ENCODE measurements at places on chromosomes 2 and 18. TPM values are rescaled to one million over a fixed set of nuclear protein-coding genes. Genes with fewer than 3 reads are reported as not detected.

GRCh38 chr2:144922519-144922918 is 402.6 kb upstream of the ZEB2 start:
- DNase-seq = no peak
- no peak overlapping the region for H3K4me3 ChIP-seq
- no peak overlapping the region for H3K27ac ChIP-seq
- H3K4me1 ChIP-seq = no peaks in the 10 kb centered on the region

- peaks cover 41% of the 10 kb centered on the region for H3K27me3 ChIP-seq
- H3K27ac ChIP-seq = no peak overlapping the region
- no peaks in the 10 kb centered on the region for H3K4me1 ChIP-seq
- no peaks in the 10 kb centered on the region for H3K36me3 ChIP-seq
- peak; percentile 81 for DNase-seq
- H3K4me3 ChIP-seq = no peak overlapping the region
Observed at GRCh38 chr18:79597831-79598632, 81.6 kb upstream of the CTDP1 start.

The ARHGAP28 gene
- 17.9 TPM for total RNA-seq

DNA sequence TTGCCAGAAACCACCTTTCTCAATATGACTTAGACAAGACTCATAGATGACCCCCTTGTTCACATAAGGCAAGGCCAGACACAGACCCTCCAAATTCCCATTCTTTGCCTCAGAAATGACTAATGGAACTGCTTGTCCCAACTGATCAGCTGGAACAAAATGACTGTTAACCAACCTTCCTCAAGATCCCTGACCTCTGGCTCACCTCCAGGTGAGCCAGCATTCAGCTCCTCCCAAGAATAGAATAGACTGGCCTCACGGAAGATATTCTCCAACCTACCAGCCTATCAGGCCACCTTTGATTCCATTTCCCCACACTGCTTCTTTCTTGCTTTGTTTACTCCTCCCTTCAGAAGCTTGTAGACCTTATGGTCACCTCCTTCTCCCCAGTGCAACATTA is 195.7 kb upstream of the VWC2L start:
- no peak overlapping the region for H3K27ac ChIP-seq
- no peaks in the 10 kb centered on the region for H3K27me3 ChIP-seq
- no peak for DNase-seq
- H3K4me1 ChIP-seq = no peaks in the 10 kb centered on the region
- no peak overlapping the region for H3K4me3 ChIP-seq

GRCh38 chr2:21646345-21646744 is 522.6 kb downstream of the TDRD15 start:
- peaks cover 2% of the 10 kb centered on the region for H3K27me3 ChIP-seq
- H3K36me3 ChIP-seq = no peaks in the 10 kb centered on the region
- no peak for DNase-seq
- H3K4me3 ChIP-seq = no peak overlapping the region
- H3K27ac ChIP-seq = no peak overlapping the region

The TAF4B gene
- 2.2 TPM for total RNA-seq

GRCh38 chr2:219181531-219181930 is 3.5 kb downstream of the RETREG2 start:
- H3K36me3 ChIP-seq = peaks cover 31% of the 10 kb centered on the region
- H3K27ac ChIP-seq = no peak overlapping the region
- H3K4me1 ChIP-seq = peaks cover 19% of the 10 kb centered on the region

The SERTAD2 gene
- 20.5 TPM for total RNA-seq

The TRIM43 gene
- total RNA-seq = not detected

DNA sequence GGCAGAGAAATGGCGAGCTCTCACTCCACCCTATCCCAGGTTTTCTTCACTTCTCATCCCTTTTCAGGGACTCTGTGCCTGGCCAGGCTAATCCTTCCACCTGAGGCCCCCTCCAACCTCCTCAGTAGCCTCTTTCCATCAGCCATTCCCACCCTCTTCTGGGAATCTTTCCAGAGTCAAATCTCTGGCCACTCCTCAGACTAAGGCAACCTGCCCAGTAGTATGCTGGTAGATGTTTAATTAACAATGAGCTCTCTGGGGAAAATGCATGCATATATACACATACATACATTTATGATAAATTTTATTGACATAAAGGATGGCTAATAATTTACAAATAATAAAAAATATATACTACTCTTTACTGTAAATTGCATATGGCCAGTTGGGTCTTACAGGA is 11.4 kb upstream of the ASPRV1 start:
- no peak overlapping the region for H3K4me3 ChIP-seq
- H3K27me3 ChIP-seq = peaks cover 11% of the 10 kb centered on the region
- no peak overlapping the region for H3K27ac ChIP-seq

DNA sequence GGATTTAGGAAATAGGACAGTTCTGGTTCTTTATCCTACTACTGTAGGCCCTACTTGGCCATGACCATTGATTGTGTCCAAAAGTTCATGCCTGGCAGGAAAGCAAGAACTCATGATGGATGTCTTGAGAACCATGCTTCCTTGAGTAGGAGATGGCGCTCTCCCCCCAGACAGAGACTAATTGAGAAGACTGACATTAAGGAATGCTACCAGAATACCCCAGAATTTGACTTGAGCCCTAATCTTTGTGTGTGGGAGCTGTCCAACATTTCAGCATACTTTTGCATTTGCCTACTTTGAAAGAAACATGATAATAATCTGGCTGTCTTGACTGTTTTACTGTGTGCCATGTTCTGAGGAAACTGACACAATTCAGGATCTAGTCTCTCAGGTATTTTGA is 23.3 kb downstream of the MAPRE3 start:
- no peak overlapping the region for H3K27ac ChIP-seq
- no peak overlapping the region for H3K4me3 ChIP-seq
- no peak for DNase-seq
- peaks cover 14% of the 10 kb centered on the region for H3K4me1 ChIP-seq
- H3K36me3 ChIP-seq = peaks cover 3% of the 10 kb centered on the region
- no peaks in the 10 kb centered on the region for H3K27me3 ChIP-seq

The ACTG2 gene
- 173 TPM for total RNA-seq

GRCh38 chr2:23618265-23618664 is 233.3 kb downstream of the KLHL29 start:
- H3K4me3 ChIP-seq = no peak overlapping the region
- DNase-seq = peak; percentile 33
- H3K27me3 ChIP-seq = no peaks in the 10 kb centered on the region
- peaks cover 49% of the 10 kb centered on the region for H3K4me1 ChIP-seq
- no peak overlapping the region for H3K27ac ChIP-seq

DNA sequence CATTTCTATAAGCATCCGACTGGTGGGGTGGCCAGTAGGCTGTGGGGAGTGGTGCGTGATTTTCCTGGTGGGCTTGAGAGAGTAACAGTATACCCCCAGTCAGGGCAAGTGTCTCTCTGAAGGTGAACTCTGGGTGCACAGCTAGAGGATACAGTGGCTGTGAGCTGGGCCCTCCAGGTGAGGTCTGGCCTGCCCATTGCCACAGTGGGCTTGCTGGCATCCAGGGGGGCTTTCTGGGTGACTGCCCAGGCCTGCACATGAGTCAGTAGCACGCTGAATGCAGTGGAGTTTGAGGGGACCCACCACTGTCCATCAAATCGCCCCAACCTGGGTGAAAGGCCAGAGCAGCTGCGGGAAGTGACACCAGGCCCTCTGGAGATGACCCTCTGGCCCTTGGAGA is 4.5 kb downstream of the STEAP3 start:
- DNase-seq = no peak
- no peaks in the 10 kb centered on the region for H3K36me3 ChIP-seq
- peaks cover 54% of the 10 kb centered on the region for H3K4me1 ChIP-seq
- H3K27me3 ChIP-seq = no peaks in the 10 kb centered on the region
- no peak overlapping the region for H3K4me3 ChIP-seq
- no peak overlapping the region for H3K27ac ChIP-seq

DNA sequence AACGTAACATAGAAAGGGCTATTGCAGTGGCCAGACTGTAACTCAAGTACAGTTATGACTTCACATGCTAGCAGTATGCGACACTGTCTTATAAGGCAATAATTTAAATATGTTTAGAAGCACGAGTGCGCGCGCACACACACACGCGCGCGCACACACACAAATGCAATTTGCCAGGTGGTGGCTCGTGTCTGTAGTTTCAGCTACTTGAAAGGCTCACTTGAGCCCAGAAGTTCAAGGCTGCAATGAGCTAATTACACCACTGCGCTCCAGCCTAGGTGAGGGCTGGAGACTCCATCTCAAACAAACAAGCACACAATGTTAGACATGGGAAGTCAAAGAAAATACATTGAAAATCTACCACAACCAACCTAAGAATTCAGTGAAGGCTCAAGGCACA is 103.7 kb downstream of the USP34 start:
- H3K4me3 ChIP-seq = no peak overlapping the region
- no peaks in the 10 kb centered on the region for H3K27me3 ChIP-seq
- H3K4me1 ChIP-seq = peaks cover 22% of the 10 kb centered on the region
- DNase-seq = no peak
- H3K36me3 ChIP-seq = peaks cover 20% of the 10 kb centered on the region
- H3K27ac ChIP-seq = no peak overlapping the region

- H3K36me3 ChIP-seq = no peaks in the 10 kb centered on the region
- no peak overlapping the region for H3K4me3 ChIP-seq
- no peak for DNase-seq
- H3K27me3 ChIP-seq = no peaks in the 10 kb centered on the region
- no peak overlapping the region for H3K27ac ChIP-seq
- no peaks in the 10 kb centered on the region for H3K4me1 ChIP-seq
Observed at GRCh38 chr18:52415131-52415530, 75.1 kb downstream of the DCC start.

The MAP4K4 gene
- 122 TPM for total RNA-seq

DNA sequence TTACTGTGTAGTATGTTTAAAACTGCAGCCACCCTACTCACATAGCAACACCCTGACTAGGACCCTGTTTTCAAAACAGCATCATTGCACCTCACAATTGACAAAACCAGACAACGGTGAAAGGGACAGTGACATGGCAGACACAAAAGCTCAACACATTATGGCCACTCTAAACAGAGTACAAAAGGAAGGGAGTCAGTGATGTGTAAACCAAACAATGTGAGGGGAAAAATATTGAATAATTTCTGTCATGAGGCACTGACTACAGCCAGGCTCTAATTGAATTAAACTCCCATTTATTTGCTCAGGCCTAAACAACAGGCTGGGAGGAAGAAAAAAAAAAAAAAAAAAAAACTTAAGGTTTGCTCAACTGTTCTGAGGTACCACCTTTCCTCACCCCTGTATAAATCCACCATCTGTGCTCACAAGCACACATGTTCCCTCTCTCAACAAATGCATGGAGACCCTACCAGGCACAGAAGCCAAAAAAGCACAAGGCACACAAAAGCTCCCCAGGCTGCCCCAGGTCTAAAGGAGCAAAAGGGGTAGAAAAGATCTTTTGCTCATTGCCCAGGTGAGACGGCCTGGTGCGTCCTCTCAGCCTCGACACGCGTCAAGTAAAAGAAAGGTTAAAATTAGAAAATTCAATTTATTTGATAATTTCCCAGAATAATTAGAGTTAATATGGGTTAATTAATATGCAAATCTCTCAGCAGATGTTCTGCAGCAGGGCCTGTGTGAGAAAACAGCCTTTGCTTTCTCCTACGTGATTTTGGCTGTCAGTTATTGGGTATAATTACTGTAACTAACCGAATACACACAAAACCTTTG is 80.9 kb downstream of the ZEB2 start:
- H3K27me3 ChIP-seq = no peaks in the 10 kb centered on the region
- peaks cover 49% of the 10 kb centered on the region for H3K4me1 ChIP-seq
- DNase-seq = no peak
- no peak overlapping the region for H3K4me3 ChIP-seq
- peaks cover 4% of the 10 kb centered on the region for H3K36me3 ChIP-seq
- no peak overlapping the region for H3K27ac ChIP-seq

DNA sequence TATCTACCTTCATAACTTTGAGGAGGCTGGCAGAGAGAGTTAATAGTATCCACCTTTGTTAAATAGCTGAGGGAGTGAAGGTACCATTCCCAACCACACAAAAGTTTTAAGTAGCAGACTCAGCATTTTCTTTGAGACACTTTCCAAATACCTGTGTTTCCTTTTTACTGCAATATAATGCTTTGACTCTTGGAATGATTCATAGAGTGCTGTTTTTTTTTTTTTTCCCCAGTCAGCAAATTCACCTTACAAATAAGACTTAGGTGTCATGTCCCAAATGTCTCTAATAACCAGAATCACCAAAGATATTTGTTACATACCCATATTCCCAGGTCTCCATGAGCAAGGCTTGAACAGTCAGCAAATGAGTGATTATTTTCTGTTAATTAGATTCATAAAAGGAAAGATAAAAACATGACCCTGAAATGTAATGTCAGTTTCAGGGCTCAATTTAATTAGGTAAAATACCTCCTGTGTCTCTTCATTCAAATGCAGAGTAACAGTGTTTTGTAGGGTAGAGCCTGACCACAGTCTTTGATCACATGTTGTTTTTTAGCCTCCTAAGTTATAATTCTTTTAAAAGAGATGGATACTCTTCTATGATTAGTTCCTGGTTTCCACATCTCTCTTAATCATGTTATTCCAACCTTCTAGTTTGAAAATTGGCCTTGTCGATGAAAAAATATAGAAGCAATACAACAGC is 39.9 kb downstream of the SLC5A7 start:
- no peak overlapping the region for H3K27ac ChIP-seq
- no peaks in the 10 kb centered on the region for H3K4me1 ChIP-seq
- DNase-seq = no peak
- no peak overlapping the region for H3K4me3 ChIP-seq
- H3K36me3 ChIP-seq = no peaks in the 10 kb centered on the region

DNA sequence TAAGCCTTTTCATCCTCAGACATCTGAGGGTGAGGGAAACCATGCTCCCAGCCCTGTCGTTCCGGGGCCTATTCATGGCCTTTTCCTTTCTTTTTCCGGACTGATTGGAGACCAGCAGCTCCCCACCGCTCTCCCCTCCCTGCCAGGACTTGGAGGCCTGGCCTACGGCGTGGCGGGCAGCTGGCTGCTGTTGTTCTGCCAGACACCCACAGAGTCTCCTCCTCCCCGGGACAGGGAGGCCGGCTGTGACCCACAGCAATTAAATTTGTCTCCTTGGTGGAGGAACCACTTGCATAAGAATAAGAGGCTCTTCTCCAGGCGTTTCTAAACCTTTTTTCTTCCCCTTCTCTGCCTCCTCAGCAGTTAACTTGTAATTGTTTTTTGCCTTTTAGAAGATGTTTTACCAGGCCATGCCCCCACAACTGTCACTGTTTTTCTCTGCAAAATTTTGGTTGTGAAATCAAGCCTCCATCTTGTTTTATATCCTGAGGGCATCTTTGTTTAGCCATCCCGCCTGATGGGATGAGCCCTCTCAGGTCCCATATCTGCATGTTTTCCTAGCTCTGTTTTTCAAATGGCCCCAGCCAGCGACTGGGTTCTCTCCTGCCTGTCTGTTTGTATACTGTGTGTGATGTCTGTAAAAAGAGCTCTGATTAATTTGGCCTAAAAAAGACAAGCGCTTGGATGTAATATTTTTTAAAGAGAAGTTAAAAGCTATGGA is 1060.0 kb upstream of the DDX18 start:
- H3K36me3 ChIP-seq = no peaks in the 10 kb centered on the region
- no peak overlapping the region for H3K4me3 ChIP-seq
- DNase-seq = no peak
- H3K27ac ChIP-seq = no peak overlapping the region
- H3K27me3 ChIP-seq = peaks cover 3% of the 10 kb centered on the region
- peaks cover 4% of the 10 kb centered on the region for H3K4me1 ChIP-seq

The XRCC5 gene
- total RNA-seq = 236 TPM

GRCh38 chr2:181273986-181274385 is 183.2 kb upstream of the ITGA4 start:
- no peaks in the 10 kb centered on the region for H3K27me3 ChIP-seq
- no peak for DNase-seq
- no peaks in the 10 kb centered on the region for H3K36me3 ChIP-seq
- no peak overlapping the region for H3K27ac ChIP-seq
- H3K4me3 ChIP-seq = no peak overlapping the region

GRCh38 chr2:9703085-9703678 is 72.4 kb upstream of the YWHAQ start:
- H3K4me1 ChIP-seq = peaks cover 32% of the 10 kb centered on the region
- H3K36me3 ChIP-seq = no peaks in the 10 kb centered on the region
- no peak overlapping the region for H3K4me3 ChIP-seq
